ENCODE measurements at places on chromosomes 4 and X.
A peak's percentile ranks its signal among the peaks of the same experiment; 100 is the strongest.

DNA sequence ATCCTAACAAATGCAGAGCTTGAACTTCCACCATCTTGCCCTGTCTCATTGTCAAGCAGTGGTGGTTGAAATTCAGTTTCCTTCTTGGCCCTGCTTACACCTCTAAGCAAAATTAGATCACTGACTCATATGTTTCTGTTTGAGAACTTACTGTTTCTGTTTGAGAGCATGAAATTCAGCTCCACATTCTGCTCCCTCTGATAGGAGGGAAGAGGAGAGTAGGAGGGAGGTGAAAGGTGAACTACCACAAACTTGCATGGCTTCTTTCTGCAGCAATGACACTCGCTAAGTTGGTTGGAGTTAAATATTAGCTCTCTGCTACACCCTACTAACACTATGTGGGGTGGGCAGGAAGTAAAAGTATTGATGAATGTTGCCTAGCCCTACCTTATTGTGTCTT, 117.8 kb upstream of the EDA2R start:
- no peak for DNase-seq

- DNase-seq = no peak
These were observed 153.7 kb downstream of the PPP4R3C start for GRCh38 chrX:27309406-27309805.

DNA sequence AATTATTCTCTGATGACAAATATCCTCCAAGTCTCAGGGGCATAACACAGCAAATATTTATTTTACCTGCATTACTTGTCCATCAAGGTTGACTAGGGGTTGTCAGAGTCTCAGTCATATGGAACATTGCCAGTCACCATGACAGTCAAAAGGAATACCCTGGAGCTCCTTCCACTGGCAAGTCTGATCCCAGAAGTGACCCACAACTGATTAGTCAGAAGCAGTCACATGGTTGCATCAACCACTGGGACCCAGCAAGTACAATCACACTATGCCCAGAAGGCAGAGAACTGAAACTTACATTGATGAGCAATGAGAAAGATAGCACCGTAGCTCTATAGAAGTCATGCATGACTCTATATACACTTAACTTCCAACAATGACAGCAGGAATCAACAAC, 41.9 kb upstream of the SOD3 start:
- DNase-seq = no peak

- DNase-seq = no peak
These were observed 68.5 kb downstream of the EFNB1 start for GRCh38 chrX:68897118-68897945.

- no peak for DNase-seq
These were observed 3.5 kb downstream of the GPR34 start for GRCh38 chrX:41692162-41692749.

DNA sequence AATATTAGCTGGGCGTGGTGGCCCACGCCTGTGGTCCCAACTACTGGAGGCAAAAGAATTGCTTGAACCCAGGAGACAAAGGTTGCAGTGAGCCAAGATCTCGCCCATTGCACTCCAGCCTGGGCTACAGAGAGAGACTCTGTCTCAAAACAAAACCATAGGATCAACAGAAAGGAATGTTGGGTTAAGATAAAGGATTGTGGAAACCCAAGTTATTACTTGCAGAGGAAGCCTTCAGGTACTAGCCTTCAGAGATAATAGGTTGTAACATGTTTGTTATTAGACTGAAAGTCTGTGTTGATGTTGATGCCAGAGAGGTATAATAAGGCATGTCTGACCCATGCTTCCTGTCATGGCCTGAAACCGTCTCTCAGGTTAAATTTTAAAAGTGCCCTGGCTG, 16.9 kb downstream of the SSX5 start:
- no peak for DNase-seq

GRCh38 chr4:109816082-109816442, 500 bp downstream of the GAR1 start:
- DNase-seq = peak; percentile 36

DNA sequence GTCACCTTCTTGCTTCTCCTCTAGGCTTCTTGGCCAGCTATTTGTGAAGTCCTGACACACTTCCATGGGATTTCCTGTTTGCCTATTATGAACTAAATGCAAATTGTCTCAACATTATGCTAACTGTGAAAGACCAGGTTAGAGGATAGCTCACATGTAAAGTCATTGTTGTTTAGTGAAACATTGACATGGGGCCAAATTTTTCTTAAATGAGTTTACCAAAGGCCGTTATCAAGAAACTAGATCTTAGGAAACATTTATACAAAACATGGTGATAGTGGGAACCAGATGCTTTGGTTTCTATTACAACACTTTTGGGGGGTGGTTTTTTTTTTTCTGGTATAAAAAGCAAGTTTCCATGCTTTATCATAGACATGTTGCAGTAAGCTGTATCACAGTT, 466.8 kb upstream of the FAM241A start:
- DNase-seq = no peak

DNA sequence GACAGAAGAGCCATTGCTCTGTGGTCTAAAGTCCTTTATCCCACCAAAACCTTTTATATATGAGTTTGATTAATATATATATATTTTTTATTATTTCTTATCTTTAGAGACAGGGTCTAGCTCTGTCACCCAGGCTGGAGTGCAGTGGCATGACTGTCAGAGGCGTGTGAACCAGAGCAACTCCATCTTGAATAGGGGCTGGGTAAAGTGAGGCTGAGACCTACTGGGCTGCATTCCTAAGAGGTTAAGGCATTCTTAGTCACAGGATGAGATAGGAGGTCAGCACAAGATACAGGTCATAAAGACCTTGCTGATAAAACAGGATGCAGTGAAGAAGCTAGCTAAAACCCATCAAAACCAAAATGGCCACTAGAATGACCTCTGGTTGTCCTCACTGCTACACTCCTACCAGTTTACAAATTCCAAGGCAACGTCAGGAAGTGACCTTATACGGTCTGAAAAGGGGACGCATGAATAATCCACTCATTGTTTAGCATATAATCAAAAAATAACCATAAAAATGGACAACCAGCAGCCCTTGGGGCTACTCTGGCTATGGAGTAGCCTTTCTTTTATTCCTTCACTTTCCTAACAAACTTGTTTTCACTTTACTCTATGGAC, 10.5 kb downstream of the TBCK start:
- no peak for DNase-seq
